ENCODE measurements at places on chromosomes 7 and 10.

GRCh38 chr7:2681929-2682799 is 5.8 kb upstream of the AMZ1 start:
- DNase-seq, result no peak

DNA sequence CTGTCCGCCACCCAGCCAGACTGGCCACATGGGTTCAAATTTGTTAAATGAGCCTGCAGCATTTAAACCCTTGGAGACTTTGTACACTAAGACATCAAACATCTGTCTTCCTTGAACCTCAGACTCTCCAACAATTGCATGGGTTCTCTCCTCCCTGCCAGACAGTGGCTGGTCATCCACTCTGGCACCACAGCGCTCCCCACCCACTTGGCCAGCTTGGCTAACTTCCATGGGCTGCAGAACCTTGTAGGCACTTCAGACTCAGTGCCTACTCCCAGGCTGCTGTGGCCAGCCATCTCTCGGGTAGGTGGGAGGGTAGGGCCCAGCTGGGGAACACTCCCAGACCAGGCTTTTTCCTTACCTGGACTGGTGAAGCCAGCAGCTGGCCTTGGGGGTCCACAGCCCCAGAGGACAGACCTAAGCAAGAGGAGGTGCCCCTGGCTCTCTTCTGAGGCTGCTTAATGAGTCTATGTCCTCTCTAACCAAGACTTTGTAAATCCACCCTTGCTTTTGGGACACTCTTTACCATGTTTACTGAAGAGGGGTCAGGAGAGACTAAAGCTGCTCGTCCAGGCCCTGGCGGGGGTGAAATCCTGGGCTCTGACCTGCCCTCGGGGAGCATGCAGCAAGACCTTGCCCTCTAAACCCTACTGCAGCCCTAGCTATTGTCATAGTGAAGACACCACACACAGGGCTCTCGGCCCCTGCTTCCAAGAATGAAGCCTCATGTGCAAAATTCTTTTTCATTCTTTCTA is 82.7 kb downstream of the ARHGAP22 start:
- peak; percentile 25 for DNase-seq

DNA sequence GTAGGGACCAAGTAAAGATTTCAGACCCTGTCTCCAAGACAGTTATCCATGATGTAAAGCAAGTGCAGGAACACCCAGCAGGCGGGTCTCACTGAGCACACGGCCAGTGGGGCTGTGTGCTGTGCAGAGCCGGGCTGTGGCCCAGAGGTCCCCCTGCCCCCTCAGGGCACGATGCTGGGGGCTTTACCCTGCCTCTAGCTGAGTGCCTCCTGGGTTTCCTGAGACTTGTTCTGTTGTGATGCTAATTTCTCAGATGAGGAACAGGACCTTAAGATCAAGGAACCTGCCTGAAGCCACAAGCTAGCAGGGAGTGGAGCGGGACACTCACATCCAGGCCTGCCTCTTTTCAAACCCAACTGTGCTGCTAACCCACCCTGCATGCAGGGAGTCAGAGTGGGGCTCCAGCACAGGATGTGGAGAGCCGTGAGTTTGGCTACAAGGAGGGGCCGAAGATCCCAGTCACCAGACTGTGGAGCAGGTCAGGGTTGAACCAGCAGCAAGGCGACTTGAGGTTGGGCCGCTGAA is 76.1 kb upstream of the LYZL2 start:
- DNase-seq, result peak; percentile 64

GRCh38 chr10:104981995-104982394 is 340.9 kb downstream of the SORCS3 start:
- DNase-seq, result no peak

GRCh38 chr7:77368974-77369373 is 47.2 kb downstream of the GSAP start:
- DNase-seq, result no peak

GRCh38 chr7:66100408-66101050 is 14.1 kb upstream of the CRCP start:
- no peak for DNase-seq

DNA sequence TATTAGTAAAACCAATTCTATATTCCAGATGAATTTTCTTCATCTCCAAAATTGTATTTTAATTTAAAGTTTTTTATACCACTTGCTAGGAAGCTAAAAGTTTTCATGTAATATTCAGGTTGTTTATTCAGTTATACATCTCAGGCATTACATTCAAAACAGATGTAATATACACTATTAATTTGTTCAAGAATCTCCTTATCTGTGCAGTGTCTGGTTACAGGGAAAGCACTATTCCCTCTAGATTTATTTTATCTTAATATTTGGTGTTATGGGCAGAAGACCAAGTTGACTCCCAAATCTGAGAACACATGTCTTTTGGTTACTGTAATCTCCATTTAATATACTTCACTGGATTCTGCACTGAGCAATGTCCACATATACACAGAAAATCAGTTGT is 953.4 kb downstream of the ANKRD7 start:
- DNase-seq, result no peak

DNA sequence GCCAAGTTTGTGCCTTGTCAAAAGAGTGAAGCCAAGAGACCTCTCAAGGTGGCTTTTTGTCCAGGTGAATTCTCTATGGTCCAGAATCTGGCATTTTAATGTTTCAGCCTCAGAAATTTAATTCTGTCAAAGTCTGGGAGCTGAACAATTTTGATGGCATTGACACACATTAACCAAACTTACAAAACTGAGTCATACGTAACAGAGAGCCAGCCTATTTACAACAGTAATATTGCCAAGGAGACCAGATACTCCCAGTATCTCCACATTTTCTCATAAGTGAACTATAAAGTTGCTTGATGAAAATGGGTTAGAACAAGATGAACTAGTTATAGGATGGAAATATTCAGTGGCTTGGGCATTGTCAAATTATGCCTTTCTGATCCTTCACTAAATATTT is 43.8 kb downstream of the PDE6C start:
- DNase-seq, result no peak

DNA sequence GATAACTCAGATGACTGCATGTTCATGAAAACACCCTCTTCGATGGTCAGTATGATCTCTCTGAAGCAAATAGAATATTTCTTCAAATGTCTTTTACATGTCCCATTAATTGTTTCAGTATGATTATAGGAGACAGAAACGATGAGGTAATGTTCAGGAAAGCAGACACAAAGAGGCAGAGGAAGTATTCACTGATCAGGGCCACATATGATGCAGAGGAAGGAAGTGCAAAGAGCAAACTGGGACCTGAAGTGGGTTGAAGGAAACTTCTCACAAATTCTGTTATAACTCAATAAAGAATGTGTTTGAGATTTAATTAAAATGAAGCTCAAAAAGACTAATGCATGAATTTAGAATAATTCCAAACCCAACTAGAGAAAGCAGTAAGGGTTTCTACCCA is 70.5 kb downstream of the TES start:
- DNase-seq, result no peak

DNA sequence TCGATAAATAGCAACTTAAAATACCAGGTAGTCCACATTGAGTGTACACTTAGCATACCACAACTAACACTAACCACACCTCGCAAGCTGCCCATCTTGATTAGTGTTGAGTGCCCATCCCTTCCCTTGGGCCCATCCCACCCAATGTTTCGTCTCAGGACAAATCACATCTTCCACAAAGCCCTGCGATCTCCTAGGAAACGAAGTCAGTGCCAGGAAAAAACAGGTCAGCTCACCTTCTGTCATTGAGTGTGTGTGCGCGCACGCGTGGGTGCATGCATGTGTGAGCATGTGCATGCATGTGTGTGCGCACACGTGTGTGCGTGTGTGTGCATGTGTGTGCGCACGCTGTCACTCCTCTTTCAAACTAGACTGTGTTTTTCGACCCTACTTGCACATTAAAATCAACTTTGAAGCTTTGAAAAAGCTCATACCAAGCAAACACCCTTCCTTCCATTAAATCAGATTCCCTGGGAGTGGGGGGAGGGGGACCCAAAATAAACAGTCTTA is 48.8 kb upstream of the OPALIN start:
- peak; percentile 27 for DNase-seq

- DNase-seq, result no peak
Measured at GRCh38 chr10:97062456-97062855, 123.3 kb downstream of the SLIT1 start.

- no peak for DNase-seq
Measured at GRCh38 chr10:110032801-110033700, 25.3 kb downstream of the ADD3 start.

DNA sequence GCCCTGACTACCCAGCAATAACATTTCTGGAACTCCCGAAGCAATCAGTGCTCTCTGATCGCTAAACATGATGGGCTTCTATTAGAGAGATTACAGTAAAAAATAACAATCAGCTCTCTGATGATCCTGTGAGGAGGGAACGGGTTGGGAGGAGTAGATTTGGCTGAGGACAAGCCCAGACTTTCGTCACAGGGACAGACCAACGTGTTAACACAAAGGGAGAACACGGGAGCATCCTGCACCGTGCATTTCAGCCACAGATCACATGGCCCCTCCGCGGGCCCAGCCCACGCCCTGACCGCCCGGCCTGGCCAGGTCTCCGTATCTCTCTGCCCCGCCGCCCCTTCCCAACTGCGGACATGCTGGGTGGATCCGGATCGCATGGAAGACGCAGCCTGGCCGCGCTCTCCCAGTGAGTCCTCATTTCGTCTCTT is 95.0 kb upstream of the AGBL3 start:
- peak; percentile 94 for DNase-seq

- no peak for DNase-seq
Measured at GRCh38 chr10:117899181-117899683, 147.5 kb downstream of the RAB11FIP2 start.

- no peak for DNase-seq
Measured at GRCh38 chr10:614790-615582, 74.5 kb downstream of the DIP2C start.

DNA sequence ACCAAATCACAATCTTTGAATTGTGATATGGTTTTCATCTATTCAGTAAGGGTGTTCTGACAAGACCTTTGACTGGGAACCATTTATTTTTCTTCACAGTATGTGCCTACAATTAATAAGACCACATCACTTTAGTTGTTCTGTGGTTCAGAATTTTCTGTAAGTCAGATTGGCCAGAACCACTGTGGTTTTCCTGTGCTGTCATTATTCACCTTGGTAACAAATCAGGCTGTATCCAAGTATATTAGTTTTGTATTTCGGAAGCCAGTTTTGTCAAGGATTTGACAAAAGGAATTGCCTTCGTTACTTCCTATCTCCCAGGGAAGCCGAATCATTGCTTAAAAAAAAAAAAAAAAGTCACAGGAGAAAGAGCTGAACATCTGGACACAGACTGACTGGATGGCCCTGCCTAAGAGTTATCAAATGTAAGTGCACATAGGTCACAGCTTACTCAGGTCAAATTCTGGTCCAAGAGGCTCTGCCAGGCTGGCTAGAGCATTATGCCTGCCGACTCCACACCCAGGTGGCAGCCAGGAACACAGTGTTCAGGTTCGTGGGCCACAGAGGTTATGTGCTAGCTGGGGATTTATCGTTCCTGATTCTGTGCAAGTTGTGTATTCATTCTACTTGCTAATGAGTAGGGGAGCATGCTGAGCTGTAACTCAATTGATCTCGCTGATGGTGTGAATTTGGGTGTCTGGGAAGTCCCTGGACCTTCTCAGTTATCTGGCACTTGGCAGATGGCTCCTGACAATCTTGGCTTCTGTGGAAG is 175.3 kb downstream of the JAZF1 start:
- DNase-seq, result no peak

DNA sequence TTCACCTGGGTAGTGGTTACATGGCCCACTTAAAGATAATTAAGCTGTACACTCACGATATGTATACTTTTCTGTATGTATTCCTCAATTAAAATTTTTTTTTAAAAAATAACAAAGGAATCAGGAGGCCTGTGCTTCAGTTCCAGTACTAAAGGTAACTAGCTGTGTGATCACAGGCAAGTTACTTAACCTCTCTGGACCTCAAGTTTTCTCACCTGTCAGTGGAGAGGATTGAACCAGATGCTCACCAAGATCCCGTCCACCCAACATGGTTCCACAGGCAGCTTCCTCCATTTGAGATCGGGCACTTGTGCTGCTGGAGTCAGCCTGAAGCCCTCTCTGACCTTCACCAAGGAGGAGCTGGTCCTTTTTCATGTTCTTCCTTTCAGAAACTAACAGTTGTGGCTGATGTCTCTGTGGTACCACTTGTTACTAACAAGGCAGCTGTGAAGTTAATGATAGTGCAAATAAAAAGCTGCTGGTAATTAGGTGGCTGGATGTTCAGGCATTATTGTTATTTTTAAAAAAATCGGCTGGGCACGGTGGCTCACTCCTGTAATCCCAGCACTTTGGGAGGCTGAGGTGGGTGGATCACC is 29.4 kb upstream of the SMNDC1 start:
- no peak for DNase-seq

DNA sequence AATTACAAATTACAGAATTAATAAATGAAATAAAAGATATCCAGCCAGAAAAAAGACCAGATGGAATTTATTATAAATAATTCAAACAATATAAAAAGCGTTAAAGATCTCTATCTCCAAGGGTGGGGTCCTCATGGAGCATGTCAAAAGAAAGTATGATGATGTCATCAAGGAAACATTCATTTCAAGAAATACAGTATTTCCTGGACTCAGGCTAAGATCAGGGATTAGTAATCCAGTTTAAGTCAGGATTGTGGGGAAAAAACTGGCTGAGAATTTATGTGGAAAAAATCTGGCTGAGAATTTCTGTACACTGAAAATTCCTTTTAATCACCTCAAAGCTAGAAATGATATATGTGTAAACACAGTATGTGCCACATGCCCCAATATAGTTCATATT is 1075.3 kb downstream of the XPNPEP1 start:
- DNase-seq, result no peak

DNA sequence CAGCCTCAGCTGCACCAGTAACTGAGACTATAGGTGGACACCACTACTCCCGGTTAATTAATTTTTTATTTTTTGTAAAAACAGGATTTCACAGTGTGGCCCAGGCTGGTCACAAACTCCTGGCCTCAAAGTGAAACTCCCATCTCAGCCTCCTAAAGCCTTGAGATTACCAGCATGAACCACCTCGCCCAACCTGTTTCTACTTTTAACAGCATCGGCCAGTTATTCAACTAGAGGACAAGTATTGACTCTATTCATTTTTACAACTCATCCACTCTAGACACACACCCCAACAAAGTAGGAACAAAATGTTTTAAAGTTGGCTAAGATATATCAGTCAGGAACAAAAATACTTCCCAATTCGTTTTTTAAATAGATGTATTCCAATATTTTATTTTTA is 334.8 kb downstream of the PARD3 start:
- no peak for DNase-seq

GRCh38 chr7:99244939-99245338 is 27.7 kb upstream of the MYH16 start:
- no peak for DNase-seq

GRCh38 chr7:21507627-21508343 is 35.1 kb upstream of the DNAH11 start:
- peak; percentile 60 for DNase-seq

DNA sequence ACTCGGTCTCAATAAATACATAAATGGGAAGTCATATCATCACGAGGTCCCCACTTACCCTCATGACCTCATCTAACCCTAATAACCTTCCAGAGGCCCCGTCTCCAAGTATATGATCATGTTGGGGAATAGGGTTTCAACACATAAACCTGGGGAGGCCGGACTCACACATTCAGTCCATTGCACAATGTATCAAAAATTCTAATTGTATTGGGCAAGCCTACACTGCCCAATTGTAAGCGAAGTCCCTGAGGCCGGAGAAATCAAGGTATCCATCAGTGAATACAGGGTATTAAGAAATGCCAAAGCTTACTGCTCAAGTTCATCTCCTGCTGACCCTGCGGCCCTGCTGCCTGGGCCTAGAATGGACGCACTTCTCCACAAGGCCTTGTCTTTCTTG is 69.6 kb downstream of the PARP12 start:
- DNase-seq, result no peak

All from islet precursor cell (in vitro differentiated cells).